Upper lobe of left lung (tissue), 6 donors: ENCODE measurements at places on chromosomes 4 and X. TPM values are rescaled to one million over a fixed set of nuclear protein-coding genes. Genes with fewer than 3 reads are reported as not detected.

TCEAL2 gene
- 7.7 TPM for total RNA-seq

TMEM129 gene
- 40.7 TPM for total RNA-seq

ZNF157 gene
- 1.0 TPM for total RNA-seq

GRCh38 chrX:27555514-27555913 is 34.6 kb upstream of the DCAF8L2 start:
- no peak overlapping the region for H3K4me3 ChIP-seq
- no peaks in the 10 kb centered on the region for H3K4me1 ChIP-seq
- no peak for DNase-seq

GRCh38 chr4:27684610-27685011 is 824.0 kb downstream of the STIM2 start:
- H3K4me3 ChIP-seq, result no peak overlapping the region
- H3K4me1 ChIP-seq, result no peaks in the 10 kb centered on the region
- DNase-seq, result peak; percentile 49
- no peaks in the 10 kb centered on the region for H3K36me3 ChIP-seq

- no peak overlapping the region for H3K27ac ChIP-seq
- no peaks in the 10 kb centered on the region for H3K4me1 ChIP-seq
- no peak for DNase-seq
- H3K4me3 ChIP-seq, result no peak overlapping the region
- no peaks in the 10 kb centered on the region for H3K27me3 ChIP-seq
- no peaks in the 10 kb centered on the region for H3K36me3 ChIP-seq
Measured at GRCh38 chrX:119625843-119626242, 19.6 kb upstream of the NKRF start.

DNA sequence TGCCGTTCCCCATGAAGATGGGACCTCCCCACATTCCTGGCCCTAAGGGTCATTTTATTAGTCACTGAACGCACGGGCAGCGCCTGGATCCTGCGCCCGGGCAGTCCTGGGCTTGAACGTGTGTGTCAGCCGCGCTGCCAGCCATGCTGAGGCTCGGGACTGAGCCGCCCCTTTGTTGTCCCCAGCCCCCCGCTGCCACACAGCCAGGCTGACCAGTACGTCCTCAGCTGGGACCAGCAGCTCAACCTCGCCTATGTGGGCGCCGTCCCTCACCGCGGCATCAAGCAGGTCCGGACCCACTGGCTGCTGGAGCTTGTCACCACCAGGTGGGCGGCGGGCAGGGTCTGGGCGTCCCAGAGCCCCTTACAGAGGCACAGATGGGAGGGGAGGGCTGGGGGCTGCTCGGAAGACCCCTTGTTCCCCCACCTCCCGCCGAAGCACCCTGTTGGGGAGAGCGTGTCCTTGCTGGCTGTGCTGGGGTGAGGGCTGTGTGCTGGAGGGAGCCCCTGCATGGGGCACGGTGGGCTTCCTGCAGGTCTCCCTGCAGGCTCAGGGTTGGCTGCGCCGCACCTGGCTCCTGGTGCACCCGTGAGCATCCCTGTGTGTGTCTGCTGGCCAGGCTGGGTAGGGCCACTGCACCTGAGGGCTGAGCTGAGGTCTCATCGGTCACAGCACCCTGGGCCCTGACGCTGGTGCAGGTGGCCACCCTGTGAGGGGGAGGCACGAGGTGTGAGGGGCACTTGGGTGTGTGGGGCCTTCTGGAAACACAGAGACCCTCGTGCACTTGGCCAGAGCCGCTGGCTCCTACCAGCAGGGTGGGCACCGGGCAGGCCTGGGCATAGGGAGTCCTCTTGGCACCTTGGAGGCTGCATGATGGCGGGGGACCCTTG is 1.0 kb downstream of the IDUA start:
- H3K4me1 ChIP-seq, result peaks cover 22% of the 10 kb centered on the region
- peak overlapping the region; percentile 94 for H3K4me3 ChIP-seq
- DNase-seq, result no peak
- peak overlapping the region; percentile 67 for H3K27ac ChIP-seq
- peaks cover 18% of the 10 kb centered on the region for H3K36me3 ChIP-seq

DNA sequence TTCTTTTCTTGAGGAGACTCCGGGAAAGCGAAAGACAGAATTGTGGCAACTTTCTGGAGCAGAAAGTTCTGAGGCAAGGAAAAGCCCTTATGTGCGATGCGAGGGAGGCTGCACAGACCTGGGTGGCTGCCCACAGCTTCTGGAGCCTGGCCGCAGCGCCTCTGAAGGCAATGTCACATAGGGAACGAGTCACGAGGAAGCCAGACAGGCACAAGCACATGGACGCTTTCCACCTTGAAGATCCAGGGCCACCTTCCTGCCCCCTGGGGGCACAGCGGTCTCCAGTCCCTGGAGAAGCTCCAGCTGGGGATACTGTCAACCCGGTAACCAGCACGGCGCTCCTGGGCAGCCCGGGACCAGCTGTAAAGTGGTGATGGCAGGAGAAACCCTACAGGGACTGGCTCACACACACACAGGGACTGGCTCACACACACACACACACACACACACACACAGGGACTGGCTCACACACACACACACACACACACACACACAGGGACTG is 69.8 kb downstream of the MTNR1A start:
- DNase-seq, result peak; percentile 59
- no peaks in the 10 kb centered on the region for H3K4me1 ChIP-seq
- H3K27me3 ChIP-seq, result no peaks in the 10 kb centered on the region
- no peaks in the 10 kb centered on the region for H3K36me3 ChIP-seq
- peak overlapping the region; percentile 24 for H3K4me3 ChIP-seq
- no peak overlapping the region for H3K27ac ChIP-seq

- peaks cover 11% of the 10 kb centered on the region for H3K4me1 ChIP-seq
- H3K4me3 ChIP-seq, result no peak overlapping the region
- no peaks in the 10 kb centered on the region for H3K27me3 ChIP-seq
- H3K27ac ChIP-seq, result peak overlapping the region; percentile 87
- no peak for DNase-seq
Measured at GRCh38 chr4:158208963-158209640, 1.2 kb upstream of the TMEM144 start.

DNA sequence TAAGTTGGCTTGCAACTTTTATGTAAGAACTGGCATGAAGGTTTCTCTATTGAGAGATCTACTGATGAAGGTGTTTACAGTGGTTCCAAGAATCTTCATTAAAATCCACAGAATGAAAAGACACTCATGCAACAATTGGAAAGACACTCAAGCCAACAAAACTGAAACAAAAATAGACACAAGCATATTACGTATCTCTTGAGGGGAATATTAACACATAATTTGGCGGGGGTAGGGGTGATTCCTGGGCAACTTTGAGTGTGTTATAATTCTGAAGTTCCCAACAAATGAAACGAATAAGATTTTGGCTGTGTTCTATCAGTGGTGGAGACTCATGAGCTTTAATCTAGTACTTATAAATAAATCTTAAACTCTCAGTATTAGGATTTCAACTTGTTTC is 75.1 kb downstream of the SPATA18 start:
- H3K27me3 ChIP-seq, result no peaks in the 10 kb centered on the region
- no peak overlapping the region for H3K27ac ChIP-seq
- H3K36me3 ChIP-seq, result no peaks in the 10 kb centered on the region
- H3K4me1 ChIP-seq, result no peaks in the 10 kb centered on the region
- no peak for DNase-seq

DNA sequence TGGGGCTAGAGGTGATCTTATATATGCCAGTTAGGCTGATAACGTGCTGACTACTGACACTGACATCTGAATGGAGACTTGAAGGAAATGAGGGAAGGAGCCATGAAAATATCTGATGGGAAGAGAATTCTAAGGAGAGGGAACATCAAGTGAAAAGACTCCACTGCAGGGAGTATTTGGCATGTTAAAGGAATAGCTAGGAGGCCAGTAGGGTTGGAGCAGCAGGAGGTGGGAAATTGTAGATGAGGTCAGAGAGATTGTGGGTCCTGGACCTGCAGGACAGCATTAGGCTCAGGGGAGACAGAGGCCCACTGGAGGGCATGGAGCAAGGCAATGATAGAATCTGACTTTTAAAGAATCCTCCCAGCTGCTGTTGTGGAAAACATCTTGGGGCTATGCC is 55.8 kb upstream of the NSUN7 start:
- no peak overlapping the region for H3K27ac ChIP-seq
- no peak overlapping the region for H3K4me3 ChIP-seq
- no peak for DNase-seq
- no peaks in the 10 kb centered on the region for H3K27me3 ChIP-seq
- no peaks in the 10 kb centered on the region for H3K36me3 ChIP-seq
- H3K4me1 ChIP-seq, result no peaks in the 10 kb centered on the region

DNA sequence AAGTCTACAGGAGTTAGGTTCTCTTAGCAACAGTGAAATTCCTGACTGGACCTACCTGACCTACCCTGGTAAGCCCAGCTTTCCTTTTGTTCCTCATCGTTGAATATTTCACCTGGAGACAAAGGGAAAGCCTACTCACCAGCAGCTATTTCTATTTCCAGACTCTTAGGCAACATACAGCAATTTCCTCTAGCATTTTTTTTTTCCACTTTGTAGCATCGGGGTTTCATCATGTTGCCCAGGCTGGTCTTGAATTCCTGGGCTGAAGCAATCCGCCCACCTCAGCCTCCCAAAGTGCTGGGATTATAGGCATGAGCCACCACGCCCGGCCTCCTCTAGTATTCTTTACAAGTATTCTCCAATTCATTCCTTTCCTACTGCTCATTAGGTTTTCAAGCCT is 6.8 kb upstream of the S100G start:
- H3K27ac ChIP-seq, result no peak overlapping the region
- H3K4me3 ChIP-seq, result no peak overlapping the region
- no peaks in the 10 kb centered on the region for H3K4me1 ChIP-seq

DNA sequence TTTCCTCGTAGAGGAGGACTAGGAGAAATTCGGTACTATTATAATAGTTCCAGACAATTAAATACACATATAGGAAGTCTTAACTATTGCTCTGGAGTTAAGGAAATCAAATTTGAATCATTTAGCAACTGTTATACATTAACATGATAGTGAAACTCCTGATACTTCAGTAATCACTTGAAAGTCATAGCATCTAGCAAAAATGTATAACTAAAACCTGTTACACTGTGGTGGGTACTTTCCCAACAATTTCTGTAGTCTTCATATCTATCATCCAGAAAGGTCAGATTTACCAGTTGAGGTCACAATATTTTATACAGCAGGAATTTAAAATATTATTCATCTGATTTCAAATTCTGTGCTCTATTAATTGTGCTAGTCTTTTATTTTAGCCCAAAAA is 669.6 kb upstream of the PCDH10 start:
- no peaks in the 10 kb centered on the region for H3K36me3 ChIP-seq
- no peaks in the 10 kb centered on the region for H3K4me1 ChIP-seq
- H3K27me3 ChIP-seq, result no peaks in the 10 kb centered on the region

GRCh38 chrX:34053931-34054330 is 78.2 kb downstream of the FAM47A start:
- no peak overlapping the region for H3K4me3 ChIP-seq
- no peaks in the 10 kb centered on the region for H3K36me3 ChIP-seq
- no peak for DNase-seq
- no peaks in the 10 kb centered on the region for H3K4me1 ChIP-seq

DNA sequence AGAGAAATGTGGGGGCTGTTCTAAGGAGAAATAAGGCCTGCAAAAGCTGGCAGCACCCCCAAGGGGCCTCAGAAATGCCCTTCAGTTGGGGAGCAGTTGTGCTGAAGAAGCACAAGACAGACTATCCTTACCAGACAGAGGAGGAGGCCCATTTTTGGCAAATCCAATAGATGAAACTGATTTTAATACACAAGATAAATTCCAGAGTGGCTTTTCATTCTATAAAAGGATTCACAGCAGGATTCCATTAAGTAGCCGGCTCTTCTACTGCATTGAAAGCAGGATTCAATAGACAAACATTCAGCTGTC is 8.1 kb downstream of the SEPTIN6 start:
- no peak for DNase-seq
- no peaks in the 10 kb centered on the region for H3K27me3 ChIP-seq
- H3K27ac ChIP-seq, result peak overlapping the region; percentile 87
- no peak overlapping the region for H3K4me3 ChIP-seq
- H3K4me1 ChIP-seq, result peaks cover 14% of the 10 kb centered on the region
- no peaks in the 10 kb centered on the region for H3K36me3 ChIP-seq

DNA sequence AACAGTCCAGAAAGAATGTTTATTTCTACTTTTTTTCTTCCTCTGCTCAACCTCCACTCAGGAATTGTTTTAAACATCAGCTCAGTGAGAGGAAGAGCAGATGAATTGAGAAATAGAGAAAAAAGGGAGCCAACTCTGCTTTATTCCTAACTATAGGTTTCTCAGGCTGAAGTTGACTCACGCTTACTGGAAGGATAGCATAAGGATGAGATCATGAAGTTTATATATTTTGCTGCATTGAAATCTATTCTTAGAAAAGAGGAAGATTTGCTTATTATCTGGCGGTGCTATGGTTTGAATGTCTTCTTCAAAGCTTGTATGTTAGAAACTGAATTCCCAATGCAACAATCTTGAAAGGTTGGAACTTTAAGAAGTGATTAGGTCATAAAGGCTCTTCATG is 1673.4 kb upstream of the PCDH7 start:
- no peaks in the 10 kb centered on the region for H3K4me1 ChIP-seq
- H3K27me3 ChIP-seq, result no peaks in the 10 kb centered on the region
- no peaks in the 10 kb centered on the region for H3K36me3 ChIP-seq
- H3K27ac ChIP-seq, result no peak overlapping the region
- H3K4me3 ChIP-seq, result no peak overlapping the region
- no peak for DNase-seq

DNA sequence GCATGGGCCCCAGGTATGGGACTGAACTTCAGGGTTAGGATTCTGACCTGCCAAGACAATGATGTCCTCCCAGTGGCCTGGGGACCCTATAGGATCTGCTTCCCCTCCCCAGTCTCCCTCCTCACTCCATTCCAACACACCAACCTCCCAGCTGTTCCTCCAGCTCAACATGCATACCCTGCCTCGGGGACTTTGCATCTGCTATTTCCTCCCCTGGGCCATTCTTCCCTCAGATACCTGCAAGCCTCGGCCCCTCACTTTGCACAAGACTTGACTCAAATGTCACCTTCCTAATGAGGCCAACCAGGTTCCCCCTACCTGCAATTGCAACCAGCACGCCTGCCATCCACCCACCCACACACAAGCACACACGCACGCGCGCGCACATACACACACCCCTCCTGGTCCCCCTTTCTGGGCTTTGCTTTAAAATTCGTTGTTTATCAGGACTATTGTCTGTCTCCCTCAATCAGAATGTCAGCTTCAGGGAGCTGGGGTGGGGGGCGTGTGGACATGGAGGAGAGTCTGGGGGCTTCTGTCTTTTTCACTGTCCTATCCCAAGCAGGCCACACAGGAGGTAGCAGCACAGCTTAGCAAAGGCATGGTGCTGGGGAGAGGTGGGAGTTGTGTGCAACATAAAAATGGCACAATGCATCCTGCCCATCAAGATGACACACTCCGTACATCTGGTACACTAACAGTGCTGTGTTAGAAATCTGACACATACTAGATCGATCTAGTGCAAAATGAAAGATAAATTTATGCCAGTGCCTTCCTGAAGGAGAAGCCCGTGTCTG is 20.6 kb upstream of the PPP2R2C start:
- no peaks in the 10 kb centered on the region for H3K36me3 ChIP-seq
- no peaks in the 10 kb centered on the region for H3K4me1 ChIP-seq
- DNase-seq, result no peak
- H3K27me3 ChIP-seq, result no peaks in the 10 kb centered on the region
- no peak overlapping the region for H3K4me3 ChIP-seq

- H3K4me1 ChIP-seq, result peaks cover 20% of the 10 kb centered on the region
- no peak overlapping the region for H3K27ac ChIP-seq
- peak; percentile 27 for DNase-seq
- H3K36me3 ChIP-seq, result no peaks in the 10 kb centered on the region
Measured at GRCh38 chr4:84483688-84484087, 15.4 kb downstream of the NKX6-1 start.
